Globus pallidus (tissue), 1 donor: ENCODE measurements at places on chromosomes 12 and 14.

DNA sequence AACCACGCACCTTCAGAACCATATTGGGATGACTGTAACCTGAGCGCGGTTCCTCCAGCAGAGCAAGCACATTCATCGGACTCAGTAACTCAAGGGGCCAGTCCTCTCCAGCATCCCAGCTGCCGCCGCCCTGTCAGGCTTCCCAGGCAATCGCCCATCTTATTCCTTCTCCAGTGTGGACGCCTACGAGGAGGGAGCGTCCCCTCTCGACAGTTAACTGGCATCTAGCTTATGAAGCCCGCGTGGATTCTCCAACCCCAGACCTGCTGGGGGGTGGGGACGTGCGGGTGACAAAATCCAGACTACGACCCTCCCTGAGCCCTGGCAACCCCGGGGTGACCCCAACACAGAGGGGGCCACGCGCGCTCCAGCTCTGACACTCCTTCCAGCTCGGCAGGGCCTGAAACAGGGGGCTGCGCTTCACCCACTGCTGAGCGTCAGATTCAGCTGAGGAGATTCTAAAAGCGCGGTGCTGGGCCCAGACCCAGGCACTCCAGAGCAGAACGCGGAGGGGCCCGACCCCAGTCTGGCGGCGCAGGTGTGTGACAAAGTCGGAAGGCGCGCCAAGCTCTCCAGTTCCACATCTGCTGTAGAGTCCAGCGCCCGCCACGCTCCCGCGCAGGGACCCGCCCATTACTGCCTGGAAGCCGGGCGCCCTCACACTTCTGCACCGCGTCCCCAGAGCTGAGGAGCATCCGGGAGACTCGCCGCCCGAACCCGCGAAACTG lies 43.9 kb upstream of the ESR2 start:
- DNase-seq = peak; percentile 31

DNA sequence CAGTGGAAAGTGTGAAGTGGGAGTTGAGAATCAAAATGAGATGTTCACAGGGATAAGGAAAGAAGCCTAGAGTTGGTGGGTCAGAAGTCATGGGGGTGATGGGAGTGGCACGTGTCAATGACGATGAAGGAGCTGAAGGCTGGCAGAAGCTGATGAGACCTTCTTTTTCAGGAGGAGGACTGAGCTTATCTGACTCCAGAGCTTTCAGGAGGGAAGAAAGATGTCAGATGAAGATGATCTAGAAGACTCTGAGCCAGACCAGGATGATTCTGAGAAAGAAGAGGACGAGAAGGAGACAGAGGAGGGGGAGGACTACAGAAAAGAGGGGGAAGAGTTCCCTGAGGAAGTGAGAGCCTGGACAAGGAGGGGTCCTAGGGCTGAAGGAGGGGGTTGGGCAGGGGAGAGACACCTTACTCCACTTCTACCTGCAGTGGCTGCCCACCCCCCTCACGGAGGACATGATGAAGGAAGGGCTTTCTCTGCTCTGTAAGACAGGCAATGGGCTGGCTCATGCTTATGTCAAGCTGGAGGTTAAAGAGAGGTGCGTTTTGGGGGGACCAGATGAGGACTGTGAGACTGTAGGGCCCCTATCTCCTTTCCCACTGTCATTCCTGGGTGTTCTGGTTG lies 905 bp downstream of the LRRC23 start:
- no peak for DNase-seq

- no peak for DNase-seq
These were observed 107.1 kb downstream of the GPR135 start for GRCh38 chr14:59358102-59358501.

- DNase-seq = no peak
These were observed 4.2 kb downstream of the PPTC7 start for GRCh38 chr12:110578694-110579534.

- peak; percentile 19 for DNase-seq
These were observed 123.0 kb downstream of the SLC38A4 start for GRCh38 chr12:46702581-46703344.
